ENCODE measurements at places on chromosomes 3 and 15. TPM values are rescaled to one million over a fixed set of nuclear protein-coding genes. Genes with fewer than 3 reads are reported as not detected.

- DNase-seq, result no peak
Measured at GRCh38 chr3:192339214-192339613, 388.1 kb downstream of the FGF12 start.

DNA sequence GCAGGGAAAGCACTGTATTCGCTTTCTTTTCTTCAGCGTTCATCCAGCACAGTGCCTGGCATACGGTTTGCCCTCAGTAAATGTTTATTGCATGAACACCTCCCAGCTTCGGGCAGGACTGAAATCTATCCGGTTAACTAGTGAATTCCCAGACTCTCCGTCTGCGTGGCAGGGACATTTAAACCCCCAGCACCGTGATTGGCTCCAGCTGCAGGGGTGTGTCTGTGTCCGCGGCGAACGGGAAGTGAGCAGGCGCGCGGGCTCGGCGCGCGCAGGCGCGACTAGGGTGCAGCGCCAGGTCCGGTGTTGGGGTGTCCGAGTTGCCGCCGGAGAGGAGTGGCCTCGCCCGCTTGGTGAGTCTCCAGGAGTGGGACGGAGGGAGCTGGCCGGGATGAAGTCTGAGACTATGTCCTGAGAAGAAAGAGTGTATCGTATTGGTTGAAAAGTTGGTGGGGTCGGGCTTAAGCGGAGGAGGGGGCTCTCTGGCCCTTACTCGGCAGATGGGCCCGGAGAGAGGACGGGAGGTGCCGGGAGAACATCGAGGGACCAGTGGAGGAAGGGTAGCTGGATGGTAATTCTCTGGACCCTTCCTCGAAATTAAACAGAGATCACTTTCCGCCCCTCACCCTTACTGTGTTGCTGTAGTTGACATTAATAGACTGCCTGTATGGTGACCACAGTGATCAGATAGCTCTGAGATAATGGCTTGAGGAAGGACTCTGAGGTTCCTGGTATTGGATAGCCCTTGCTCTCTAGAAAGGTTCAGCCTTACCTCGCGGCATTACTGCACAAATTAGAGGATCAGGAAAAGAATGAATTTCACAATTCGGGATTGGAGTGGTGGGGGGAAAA lies at the start of gene SNAP23:
TSS of gene SNAP23 (plus strand) at position 274 of the 852 bp plus-strand sequence. CDS start 16,213 bp downstream, outside the sequence.
- DNase-seq, result peak; percentile 95

DNA sequence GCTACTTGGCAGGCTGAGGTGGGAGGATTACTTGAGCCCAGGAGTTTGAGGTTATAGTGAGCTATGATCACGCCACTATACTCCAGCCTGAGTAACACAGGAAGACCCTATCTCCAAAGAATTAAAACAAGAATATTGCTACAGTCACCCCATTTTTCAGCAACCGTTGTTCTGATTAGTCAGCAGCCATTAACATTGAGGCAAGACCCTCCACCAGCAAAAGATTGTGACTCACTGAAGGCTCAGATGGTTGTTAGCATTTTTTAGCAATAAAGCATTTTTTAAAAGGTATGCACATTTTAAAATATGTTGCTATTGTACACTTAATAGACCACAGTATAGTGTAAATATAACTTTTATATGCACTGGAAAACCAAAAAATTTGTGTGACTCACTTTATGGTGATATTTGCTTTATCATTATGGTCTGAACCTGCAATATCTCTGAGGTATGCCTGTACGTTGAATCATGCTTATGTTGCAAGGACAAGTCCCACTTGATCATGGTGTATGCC lies 492.6 kb downstream of the SQOR start:
- DNase-seq, result no peak

The ITGA11 gene
- 23.5 TPM for total RNA-seq

- no peak for DNase-seq
Measured at GRCh38 chr15:68298882-68299381, 21.4 kb downstream of the FEM1B start.

DNA sequence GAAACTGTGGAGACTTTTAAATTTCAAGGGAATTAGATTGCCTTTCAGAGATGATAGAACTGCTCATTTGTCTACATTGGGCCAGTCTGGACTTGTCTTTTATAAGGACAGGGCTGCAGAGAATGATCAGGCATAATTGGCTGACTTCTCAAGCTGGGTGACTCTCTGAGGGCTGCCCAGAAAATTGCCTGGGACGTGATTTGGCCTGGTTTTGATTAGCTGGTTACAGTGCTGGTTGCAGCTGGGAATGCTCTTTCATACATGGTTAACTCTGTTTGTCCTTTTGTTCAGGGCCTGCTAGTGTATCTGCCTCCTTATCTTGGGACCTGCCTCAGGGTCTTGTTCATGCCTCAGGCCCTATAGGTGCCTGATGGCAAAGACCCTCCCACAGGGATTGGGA lies 245.6 kb downstream of the CLSTN2 start:
- no peak for DNase-seq

GRCh38 chr3:165635791-165636683 lies 201.2 kb downstream of the BCHE start:
- DNase-seq, result no peak

DNA sequence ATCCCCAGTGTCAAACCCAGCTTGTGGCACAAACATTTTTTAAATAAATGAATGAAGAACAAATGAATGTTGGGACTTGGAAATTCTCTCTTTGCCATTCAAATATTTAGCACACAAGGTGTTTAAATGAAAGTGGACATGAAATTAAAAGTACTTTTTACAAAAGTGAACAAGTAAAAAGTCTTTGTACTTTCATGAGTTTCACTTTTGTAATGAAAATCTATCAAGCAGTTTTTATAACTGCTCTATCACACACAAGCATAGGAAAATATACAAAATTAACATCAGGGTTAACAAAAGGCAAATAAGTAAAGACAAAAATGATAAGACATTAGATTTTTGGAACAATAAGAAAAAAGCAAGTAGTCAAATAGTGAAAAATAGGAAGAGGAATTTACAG lies 83.9 kb upstream of the ARL6 start:
- DNase-seq, result no peak
